Smooth muscle cell of bladder (primary cell): ENCODE measurements at places on chromosomes 7 and 10. TPM values are rescaled to one million over a fixed set of nuclear protein-coding genes. Genes with fewer than 3 reads are reported as not detected.

Gene CALCR
- not detected in 2 replicates for total RNA-seq

Gene LDB3
- under 0.01 TPM in 2 replicates for total RNA-seq

Gene PTF1A
- not detected in 2 replicates for total RNA-seq

Gene AMPH
- 3.4 and 4.0 TPM in 2 replicates for total RNA-seq

Gene FBXL13
- 2.3 and 3.1 TPM in 2 replicates for total RNA-seq

Gene ZNHIT1
- total RNA-seq = 108 and 109 TPM in 2 replicates

Gene TMEM270
- not detected in 2 replicates for total RNA-seq

Gene STAMBPL1
- total RNA-seq = 27.2 and 27.3 TPM in 2 replicates

Gene EIF5AL1
- total RNA-seq = 0.18 and 0.28 TPM in 2 replicates

Gene MYPN
- 0.09 and 0.14 TPM in 2 replicates for total RNA-seq

Gene THNSL1
- total RNA-seq = 2.3 and 3.8 TPM in 2 replicates

Gene NME8
- total RNA-seq = not detected in 2 replicates

Gene SPDYE9
- not detected in 2 replicates for total RNA-seq

Gene PHKG1
- total RNA-seq = 0.43 and 0.55 TPM in 2 replicates

Gene CDK5
- 26.7 and 30.1 TPM in 2 replicates for total RNA-seq

Gene NRAP
- not detected in 2 replicates for total RNA-seq

Gene PIP
- total RNA-seq = not detected in 2 replicates

Gene ATG9B
- total RNA-seq = 0.37 TPM in 1 of 2 replicates, not detected in the other

Gene OR13A1
- total RNA-seq = not detected in 2 replicates

Gene AFAP1L2
- 0.09 and 0.14 TPM in 2 replicates for total RNA-seq

Gene TMEM229A
- not detected in 2 replicates for total RNA-seq

Gene MKI67
- total RNA-seq = 0.74 and 1.6 TPM in 2 replicates

Gene HOXA13
- 5.7 and 7.9 TPM in 2 replicates for total RNA-seq

Gene PDE6C
- not detected in 2 replicates for total RNA-seq

Gene LIPK
- not detected in 2 replicates for total RNA-seq

Gene FOXI2
- total RNA-seq = not detected in 2 replicates

Gene DIP2C
- total RNA-seq = 8.4 and 15.3 TPM in 2 replicates

Gene NOS3
- total RNA-seq = 1.3 TPM in 2 replicates

Gene CREM
- total RNA-seq = 24.7 and 25.3 TPM in 2 replicates

Gene COL1A2
- 4,803 and 7,669 TPM in 2 replicates for total RNA-seq

Gene KCP
- total RNA-seq = 0.14 and 0.46 TPM in 2 replicates

Gene FEZF1
- total RNA-seq = not detected in 2 replicates

Gene ERV3-1
- 5.0 and 6.9 TPM in 2 replicates for total RNA-seq

Gene PLXDC2
- total RNA-seq = 20.9 and 33.3 TPM in 2 replicates

Gene NPC1L1
- 0.09 and 0.14 TPM in 2 replicates for total RNA-seq

Gene AKAP9
- total RNA-seq = 35.8 and 43.0 TPM in 2 replicates
